ENCODE measurements at places on chromosomes 5 and 9.

DNA sequence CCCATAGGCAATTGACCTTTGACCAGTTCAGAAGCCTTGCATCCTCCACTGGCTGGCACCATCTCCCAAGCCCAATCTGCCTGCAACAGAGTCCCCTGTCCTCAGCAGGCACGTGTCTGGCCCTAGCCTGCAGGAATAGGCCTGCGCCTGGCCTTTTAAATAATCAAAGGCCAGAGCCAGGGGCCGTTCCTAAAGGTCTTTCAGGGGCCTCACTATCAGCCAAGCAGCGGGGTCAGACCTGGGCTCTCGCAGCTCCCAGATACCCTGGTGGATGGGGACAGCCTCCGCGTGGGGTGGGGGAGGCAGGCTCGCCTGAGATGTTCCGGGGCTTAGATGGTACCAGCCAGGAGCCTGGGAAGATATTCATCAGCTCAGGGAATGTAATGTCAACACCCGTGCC, 32.6 kb downstream of the SLC6A3 start:
- no peak for DNase-seq

- no peak for DNase-seq
Measured at GRCh38 chr9:35172878-35173277, 11.1 kb downstream of the UNC13B start.

DNA sequence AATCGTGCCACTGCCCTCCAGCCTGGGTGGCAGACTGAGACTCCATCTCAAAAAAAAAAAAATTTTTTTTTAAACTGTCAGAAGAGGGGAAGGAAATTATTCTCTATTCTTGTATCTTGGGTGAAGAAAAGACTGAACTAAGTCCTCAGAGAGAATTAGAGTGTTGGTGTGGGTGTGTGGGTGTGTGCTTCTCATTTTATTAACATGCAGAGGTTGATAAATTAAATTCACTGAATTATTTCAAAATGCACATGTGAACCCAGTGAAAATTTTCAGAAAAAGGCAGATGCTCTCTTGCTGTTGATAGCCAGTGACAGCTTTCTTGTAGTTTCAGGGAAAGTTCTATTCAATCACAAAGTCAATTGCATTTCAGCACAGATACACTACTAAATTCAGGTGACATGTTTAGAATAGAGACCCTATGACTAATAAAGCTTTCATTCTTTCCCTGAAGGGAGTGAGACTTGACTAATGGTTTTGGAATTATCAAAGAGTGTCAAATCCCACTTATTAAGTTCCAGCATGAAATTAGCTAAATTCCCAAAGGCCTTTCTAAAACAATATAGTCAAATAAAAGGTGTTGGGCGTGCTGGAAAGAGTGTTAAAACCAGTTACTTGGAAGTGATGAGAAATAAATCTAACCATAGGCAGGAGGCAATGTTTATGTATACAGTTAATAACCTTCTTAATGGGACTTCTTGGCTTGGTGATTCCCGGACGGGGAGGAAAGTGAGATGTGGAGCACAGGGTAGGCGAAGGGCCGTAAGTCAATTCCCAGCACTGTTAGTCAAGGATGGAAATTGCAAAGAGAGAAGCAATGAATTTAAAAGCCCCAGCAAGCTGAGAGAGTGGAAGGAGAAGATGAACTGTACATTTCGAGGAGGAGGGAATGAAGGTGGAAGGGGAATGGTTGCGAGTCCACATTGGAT, 103.2 kb upstream of the SPATA31D4 start:
- DNase-seq, result no peak

DNA sequence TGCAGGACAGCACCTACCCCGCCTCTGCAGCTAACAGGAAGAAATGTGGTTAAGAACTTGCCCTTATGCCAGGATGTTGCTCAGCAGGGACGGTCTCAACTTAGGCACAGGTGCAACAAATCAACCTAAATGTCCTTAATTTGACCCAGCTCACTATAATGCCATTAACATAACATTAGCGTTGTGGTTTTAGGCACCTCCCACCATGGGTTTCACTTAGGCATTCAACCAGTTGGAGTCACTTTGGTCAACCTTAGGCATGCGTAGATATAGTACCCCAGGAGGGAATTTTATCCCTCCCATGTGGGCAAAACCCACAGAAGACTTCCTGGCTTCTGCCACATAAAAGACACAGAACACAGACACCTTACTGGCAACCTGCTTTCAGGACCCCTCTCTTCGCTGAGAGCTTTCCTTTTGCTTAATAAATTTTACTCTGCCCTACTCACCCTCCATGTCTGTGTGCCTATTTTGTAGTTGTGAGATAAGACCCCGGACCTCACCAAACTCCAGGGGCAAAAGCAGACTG, 8.7 kb upstream of the ERAP1 start:
- peak; percentile 4 for DNase-seq

GRCh38 chr5:30650311-30650710, 543.2 kb upstream of the CDH6 start:
- peak; percentile 0 for DNase-seq

DNA sequence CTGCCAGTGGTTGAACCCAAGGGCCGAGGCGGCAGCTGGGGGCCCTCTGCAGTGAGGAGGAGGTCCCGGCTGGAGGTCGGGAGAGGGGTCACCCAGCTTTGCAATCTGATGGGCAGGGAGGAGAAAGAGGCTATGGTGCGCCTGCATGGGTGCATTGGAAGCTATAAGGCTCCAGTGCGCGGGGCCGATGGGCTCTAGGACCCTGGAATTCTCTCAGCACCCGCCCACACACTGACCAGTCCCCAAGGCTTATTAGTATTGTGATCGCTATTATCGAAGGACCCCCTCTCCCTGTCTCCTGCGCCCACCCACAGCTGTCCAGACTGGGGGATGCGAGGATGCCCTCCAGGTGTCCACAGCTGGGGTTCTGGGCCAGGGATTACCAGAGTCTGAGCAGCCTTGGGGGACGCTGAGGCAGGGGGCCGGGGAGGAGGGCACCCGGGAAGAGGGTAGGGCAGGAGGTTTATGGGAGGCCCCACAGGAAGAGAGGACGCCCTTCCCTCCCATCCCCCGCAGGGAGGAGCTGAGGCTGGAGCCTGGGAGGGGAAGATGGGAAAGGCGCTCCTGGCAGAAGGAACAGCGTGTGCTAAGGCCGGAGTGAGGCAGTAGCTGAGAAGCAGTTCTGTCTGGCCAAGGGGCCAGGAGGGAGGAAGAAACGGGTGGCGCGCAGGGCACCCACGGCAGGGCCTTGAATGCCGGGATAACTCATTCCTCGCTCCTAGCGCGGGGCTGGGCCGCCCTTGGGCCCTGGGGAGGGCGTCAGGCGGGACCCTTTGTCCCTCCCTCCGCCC, 24.2 kb downstream of the C9orf50 start:
- no peak for DNase-seq

DNA sequence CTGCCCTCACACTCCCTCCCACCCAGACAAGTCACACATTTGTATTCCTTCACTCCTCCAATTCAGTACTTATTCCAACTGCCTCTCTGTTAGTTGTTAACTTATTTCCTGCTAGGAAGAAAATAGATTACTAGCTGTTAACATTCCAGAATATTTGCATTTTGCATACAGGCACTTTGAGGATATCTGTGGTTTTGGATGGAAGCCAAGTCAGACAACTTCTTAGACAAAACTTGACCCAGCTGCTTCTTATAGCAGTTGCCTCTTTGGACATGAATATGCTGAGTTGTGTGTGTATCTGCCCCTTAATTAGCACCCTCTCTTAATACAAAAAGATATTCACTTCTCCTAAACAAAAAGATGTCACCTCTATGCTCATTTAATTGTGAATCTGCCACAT, 1280.6 kb upstream of the ACO1 start:
- DNase-seq, result no peak

DNA sequence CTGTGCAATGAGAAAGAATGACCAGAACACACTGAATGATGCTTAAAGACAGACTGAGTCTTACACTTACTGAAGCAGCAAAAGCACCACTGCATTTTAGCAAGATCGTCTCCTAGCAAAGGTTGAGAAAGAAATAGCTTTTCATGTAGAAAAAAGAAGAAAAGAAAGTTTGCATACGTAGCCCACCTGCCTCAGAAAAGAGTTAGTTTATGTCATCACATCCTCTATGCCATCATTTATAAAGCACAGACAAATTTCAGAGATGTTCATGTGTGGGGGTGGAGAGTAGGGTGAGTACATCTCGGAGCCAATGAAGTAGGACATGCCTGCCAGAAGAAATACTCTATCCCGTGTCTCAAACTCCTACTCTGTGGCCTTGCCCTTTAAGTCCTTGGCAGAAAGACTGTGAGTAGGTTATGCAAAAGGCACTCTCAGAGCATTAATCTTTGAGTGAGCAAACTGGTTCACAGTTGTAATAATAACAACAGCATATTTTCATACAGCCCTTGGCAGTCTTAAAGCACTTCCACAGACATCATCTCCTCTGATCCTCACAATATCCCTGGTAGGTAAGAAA, 22.4 kb downstream of the NRG2 start:
- peak; percentile 13 for DNase-seq
